Neural progenitor cell (in vitro differentiated cells): ENCODE measurements at places on chromosomes 2 and 18.

GRCh38 chr2:27893006-27893405 is 2.5 kb downstream of the BABAM2 start:
- DNase-seq, result no peak

- no peak for DNase-seq
Observed at GRCh38 chr2:212797484-212798205, 259.0 kb upstream of the ERBB4 start.

DNA sequence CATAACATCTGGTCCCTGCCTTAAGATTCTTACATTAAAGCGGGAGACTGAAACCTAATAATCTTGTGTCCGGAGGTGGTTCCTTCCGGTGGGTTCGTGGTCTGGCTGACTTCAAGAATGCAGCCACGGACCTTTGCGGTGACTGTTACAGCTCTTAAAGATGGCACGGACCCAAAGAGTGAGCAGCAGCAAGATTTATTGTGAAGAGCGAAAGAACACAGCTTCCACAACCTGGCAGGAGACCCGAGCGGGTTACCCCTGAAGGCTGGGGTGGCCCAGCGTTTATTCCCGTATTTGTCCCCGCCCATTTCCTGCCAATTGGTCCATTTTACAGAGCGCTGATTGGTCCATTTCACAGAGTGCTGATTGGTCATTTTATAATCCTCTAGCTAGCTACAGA is 122.3 kb upstream of the SIX2 start:
- no peak for DNase-seq

- no peak for DNase-seq
Observed at GRCh38 chr2:170512266-170512665, 202.9 kb upstream of the SP5 start.

- DNase-seq, result no peak
Observed at GRCh38 chr2:181042706-181043105, 62.3 kb downstream of the UBE2E3 start.

GRCh38 chr2:128603411-128603924 is 284.8 kb upstream of the HS6ST1 start:
- no peak for DNase-seq

DNA sequence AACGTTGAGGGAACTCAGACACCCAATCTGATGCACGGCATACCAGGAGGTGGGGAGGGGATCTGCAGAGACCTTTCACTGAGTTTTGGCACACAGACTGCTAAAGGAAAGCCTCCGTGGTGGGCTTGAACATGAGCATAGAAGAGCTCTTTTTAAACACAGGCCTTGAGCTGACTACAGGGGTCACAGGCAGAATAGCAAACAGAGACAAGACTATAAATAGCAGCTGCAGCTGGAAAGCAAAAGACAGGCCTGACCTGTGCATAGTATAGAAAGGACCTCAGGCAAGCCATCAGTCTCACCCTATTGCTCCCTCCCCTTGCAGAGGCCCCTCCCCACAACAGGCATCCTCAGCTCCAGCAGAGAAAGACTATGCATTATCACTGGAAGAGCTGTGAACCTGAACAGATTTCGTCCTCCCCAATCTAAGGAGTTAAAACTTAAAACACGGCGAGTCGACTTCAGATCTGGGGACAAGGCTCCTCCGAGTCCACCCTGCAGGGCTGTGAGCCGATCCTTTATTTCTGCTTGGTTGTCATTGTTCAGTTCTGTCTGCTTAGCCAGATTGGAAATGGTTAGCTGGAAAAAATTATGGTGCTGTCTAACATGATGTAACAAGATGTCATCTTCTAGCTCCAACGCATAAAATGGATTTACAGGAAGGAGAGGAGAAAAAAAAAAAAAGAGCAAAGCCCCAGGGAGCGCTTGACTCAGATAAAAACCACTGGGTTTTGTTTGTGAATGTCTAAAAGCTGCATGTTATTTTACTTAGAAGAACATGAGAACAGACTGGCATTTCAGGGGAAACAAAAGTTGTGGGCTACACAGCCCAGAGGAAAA is 25.2 kb upstream of the LCLAT1 start:
- DNase-seq, result peak; percentile 43
